ENCODE measurements at places on chromosomes 3 and 15.

DNA sequence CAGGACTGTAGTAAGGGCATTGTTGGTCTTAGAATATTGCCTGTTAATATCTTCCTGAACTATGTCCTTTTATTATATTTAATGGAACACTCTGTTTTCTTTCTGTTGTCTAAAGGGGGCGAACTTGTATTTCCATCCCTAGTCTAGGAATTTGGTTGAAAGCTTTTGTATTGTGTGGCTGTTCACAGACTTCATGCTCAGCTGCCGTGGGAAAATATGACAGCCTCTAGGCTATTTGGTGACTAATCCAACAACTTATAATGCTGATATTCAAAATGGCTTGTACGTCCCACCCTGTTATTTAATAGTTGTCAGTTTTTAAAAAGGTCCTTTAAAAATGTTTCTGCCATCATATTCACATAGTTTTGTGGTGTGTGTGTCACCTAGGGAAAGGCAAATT, 202.6 kb downstream of the KLHL25 start:
- DNase-seq, result no peak

GRCh38 chr3:57274845-57275244, 17.6 kb downstream of the ASB14 start:
- DNase-seq, result no peak

DNA sequence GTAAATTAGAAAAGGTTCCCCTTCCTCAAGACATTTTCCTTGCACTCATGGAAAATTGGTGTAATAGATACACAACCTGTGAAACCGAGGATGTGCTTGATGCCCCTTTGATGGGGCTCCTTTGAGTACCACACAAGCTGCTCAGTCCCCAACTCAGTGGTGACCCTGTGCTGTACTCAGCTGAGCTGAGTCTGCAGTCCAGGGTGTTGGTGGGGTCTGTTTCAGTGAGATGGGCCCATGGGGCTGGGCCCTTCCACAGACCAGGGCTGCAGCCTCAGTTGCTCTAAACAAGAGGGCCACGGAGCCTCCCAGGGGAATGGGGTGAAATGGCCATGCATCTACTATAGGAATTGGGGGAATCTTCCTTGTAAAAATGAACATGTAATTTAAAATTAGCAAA, 39.3 kb downstream of the KY start:
- no peak for DNase-seq

- DNase-seq, result no peak
These were observed 21.0 kb upstream of the NFKBIZ start for GRCh38 chr3:101828276-101828675.

DNA sequence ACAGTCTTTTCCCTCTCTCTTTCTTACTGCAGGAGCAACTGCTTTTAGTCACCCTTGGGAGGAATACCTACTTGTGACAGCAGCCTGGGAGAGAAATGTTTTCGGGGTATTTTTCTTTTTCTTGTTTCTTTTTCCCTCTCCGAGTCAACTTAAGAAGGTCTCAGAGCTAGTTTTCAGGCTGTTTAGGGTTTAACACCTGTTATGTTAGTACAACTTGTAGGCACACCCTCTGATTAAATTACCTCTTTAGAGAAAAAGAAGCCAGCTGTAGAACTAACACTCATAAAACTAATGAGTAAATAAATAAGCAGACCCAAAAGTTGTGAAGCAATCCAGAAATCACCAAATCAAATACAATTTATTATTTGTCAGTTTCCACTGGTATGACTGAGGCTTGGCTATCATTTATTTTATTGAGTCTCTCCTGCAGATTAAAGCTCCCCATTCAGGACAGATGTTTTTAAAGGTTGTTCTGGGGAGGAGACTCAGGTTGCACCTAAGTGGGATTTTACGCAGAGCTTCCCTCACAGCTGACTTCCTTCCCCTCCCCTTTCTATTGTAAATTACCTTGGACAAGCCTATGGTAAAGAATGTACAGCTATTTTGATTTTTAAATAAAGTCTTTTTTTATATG, 112.5 kb downstream of the FOXB1 start:
- no peak for DNase-seq

GRCh38 chr15:64696481-64696880, 78.9 kb downstream of the RBPMS2 start:
- DNase-seq, result no peak

GRCh38 chr3:187150599-187150998, 11.3 kb upstream of the RPL39L start:
- no peak for DNase-seq

DNA sequence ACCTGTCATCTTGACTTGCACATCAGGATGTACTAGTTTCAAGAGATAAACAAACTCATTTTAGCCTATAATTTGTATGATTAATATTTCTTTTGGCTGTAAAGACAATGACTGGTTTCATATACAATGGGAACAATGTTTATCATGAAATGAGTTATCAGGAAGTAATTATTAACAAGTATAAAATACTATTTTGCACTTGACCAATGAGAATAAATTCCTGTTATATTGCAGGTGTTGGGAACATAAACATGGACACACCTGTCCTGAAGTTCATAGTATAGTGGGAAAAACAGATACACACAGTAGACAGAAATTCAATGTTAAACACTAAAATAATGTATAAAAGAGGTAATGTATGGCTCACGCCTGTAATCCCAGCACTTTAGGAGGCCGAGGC, 56.9 kb downstream of the UBR1 start:
- DNase-seq, result no peak

- DNase-seq, result peak; percentile 77
These were observed 18.4 kb downstream of the FLNB start for GRCh38 chr3:58026598-58026997.

GRCh38 chr3:159775372-159775961, 213.2 kb upstream of the IL12A start:
- no peak for DNase-seq

DNA sequence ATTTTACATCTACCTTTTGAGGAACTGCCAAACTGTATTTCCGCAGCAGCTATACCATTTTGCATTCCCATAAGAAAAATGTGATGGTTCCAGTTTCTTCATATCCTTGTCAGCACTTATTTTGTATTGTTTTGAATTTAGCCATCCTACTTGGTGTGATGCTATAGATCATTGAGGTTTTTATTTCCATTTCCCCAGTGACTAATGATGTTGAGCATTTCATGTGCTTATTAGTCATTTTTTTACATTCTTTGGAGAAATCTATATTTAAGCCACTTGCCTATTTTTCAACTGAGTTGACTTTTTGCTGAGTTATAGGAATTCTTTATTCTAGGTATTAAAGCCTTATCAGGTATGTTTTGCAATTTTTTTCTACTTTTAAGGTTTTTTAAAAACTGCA, 347.6 kb upstream of the RARB start:
- DNase-seq, result no peak

DNA sequence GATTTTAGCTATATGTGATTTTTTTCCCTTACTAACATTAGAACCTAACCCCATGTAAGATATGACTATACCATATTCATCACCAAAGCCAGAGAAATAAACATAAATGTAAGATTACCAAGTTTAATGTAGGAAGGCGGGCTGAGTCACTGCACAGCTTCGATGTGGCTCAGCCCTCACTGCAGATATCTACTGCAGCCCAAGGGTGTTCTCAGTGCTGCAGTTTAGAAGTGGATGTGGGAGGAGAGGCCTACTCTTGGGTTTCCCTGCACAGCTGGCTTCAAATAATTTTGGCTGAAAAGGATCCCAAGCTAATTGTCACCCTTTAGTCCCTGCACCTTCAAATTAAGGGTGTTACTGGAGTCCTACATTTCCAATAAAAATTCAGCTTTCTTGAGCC, 9.3 kb downstream of the ARPP19 start:
- DNase-seq, result no peak

DNA sequence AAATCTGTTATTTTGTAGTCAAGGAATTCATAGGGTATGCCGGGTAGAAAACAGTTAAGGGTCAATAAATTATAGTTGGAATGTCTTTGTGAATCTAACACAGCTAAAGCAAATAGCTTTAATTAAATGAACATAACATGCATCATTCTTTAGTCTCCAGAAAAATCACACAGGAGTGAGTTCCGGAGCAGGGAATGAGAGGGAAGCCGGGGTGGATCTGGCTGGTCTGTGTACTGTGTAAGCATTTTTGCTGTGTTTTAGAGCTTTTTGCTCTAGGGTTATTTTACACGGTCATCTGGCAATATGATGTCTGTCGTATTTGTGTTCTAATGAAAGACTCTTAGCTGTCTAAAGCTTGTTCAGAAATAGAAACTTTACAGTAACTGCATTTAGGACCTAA, 57.5 kb downstream of the MED12L start:
- no peak for DNase-seq

GRCh38 chr15:65772930-65773329, 19.2 kb downstream of the DENND4A start:
- no peak for DNase-seq

DNA sequence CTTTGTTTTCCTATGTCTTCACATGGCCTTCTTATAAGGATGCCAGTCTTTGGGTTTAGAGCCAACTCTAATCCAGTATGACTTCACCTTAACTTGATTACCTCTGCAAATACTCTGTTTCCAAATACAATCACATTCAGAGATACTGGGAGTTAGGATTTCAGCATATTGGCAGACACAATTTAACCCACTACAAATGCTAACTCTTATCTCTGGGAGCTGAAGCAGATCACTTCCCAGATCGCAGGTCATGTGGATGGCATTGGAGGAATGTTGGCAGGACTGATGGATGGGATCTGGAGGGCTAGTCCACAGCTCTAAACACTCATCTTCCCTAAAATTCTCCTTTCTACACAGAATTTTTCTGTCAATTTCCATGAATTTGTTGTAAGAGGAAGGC, 46.2 kb upstream of the ADGRG7 start:
- no peak for DNase-seq

- DNase-seq, result no peak
These were observed 111.4 kb upstream of the PLAAT1 start for GRCh38 chr3:193129607-193130006.

DNA sequence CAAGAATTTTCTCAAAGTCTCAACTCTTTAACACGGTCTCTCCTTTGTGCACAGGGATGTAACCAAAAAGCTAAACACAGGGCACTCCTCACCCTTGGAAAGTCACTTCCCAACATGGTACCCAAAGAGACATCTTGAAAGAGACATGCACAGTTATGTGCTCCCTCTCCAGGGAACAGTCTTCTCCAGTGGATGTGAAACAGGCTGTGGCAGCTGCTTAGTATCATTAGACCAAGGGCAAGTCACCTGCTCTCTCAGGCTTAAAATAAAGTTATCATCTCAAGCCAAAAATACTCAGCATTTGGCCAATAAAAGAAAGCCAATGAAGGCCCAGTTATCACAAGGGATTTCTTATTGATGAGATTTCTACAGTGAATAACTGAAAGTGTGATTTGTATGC, 128.3 kb downstream of the WDR76 start:
- no peak for DNase-seq

DNA sequence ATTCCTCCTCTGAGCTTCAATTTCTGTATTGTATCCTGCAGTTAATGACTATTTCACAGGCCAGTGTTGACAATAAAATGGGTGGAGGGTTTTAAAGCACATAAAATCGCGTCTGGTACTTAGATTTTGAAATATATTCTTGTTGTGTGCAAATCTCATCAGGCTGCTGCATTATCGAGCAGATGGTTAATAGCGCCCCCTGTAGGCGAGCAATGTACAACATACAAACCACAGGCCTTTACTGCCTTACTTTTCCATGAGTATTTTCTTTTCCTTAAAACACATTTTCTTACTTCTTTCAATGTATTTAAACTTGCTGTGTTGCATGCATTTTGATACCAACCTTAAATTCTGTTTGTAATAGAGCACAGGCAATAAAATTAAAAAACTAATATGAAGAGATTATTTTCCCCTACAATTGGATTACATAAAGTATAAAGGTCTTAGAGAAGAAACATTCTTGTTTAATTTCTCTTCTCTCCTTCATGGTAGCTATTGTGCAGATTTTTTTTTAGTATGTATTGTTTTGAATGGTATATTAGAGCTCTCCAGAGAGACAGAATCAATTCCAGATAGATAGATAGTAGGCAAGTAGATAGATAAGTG, 608.4 kb downstream of the CADM2 start:
- no peak for DNase-seq

- DNase-seq, result no peak
These were observed 109.7 kb downstream of the TBC1D2B start for GRCh38 chr15:77967798-77968197.

DNA sequence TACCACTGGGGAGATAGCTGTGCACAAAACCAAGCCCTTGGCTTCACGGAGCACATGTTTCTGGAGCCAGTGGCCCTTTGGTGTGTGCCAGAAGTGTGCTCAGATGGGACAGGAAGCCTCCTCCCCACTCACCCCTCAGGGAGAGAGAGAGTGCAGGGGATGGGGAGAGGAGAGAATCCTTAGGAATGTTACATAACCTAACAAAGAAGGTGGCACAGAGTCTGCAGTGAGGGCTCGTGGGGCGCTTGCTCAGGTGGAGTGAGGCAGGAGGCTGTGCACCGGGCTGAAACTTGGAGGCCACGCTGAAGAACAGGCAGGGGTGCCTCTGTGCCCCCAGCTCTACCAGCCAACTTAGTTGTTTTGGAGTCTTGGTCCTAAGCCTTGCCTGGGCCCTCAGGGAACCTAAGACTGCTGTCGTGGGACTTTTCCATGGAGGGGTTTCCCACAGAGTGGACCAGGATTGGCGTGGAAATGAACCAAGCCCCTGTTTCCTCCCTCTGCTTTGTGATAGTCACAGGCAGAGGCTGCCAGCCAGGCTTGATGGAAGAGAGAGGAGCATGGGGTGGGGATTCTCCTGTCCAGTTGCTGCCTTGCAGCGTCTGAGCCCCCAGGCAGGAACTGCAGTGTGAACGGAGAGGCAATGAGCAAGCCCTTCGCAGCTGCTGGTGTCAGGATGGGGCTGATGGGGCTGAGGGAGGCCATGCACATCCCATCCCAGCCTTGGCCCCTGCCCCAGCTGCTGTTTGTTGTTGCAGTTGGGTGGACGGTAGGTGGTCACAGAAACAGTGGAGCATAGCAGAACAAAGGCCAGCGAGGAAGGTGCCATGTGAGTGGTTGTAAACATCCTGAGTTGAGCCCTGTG, 32.7 kb downstream of the PDIA5 start:
- no peak for DNase-seq

- no peak for DNase-seq
These were observed 22.2 kb upstream of the FGD5 start for GRCh38 chr3:14796403-14797077.

GRCh38 chr3:183210341-183210740, 42.7 kb upstream of the B3GNT5 start:
- no peak for DNase-seq

DNA sequence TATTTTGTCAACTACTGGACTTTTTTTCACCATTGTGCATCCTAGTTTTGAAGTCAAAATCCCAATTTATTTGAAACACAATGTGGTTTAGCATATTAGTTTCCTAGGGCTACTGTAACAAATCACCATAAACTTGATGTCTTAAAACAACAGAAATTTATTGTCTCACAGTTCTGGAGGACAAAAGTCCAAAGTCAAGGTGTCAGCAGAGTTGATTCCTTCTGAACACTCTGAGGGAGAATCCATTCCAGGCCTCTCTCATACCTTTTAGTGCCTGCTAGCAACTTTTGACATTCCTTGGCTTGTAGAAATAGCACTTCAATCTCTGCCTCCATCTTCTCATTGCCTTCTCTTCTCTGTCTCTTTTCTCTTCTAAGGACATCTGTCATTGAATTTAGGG, 14.9 kb upstream of the SLC27A2 start:
- no peak for DNase-seq

- DNase-seq, result no peak
These were observed 24.4 kb downstream of the KLHL25 start for GRCh38 chr15:85770096-85771041.
